ENCODE measurements at places on chromosomes 7 and 10.

- DNase-seq: no peak
Observed at GRCh38 chr7:75667938-75668337, 70.8 kb downstream of the HIP1 start.

GRCh38 chr10:131644289-131644688 is 256.5 kb upstream of the PPP2R2D start:
- no peak for DNase-seq

GRCh38 chr7:47442605-47442865 is 139.4 kb downstream of the TNS3 start:
- DNase-seq: no peak

- DNase-seq: no peak
Observed at GRCh38 chr10:88953662-88954061, 1.1 kb upstream of the ACTA2 start.

DNA sequence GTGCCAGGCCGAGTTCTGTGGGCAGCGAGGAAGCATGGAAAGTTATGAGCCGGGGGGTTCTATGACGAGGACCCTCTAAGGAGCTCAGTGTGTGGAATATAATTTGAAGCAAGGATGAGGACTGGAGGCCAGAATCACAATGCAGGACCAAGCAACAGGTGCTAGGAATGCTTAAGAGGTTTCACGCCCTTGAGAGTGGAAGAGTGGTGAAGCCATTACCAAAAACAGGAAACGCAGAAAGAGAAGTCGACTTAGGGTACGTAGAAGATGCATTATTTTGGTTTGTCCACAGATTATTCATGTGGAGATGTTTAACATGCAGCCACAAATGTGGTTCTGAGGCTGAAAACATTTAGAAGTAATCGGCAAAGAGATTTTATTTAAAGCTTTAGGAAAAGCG is 78.7 kb downstream of the PIP4K2A start:
- DNase-seq: no peak

DNA sequence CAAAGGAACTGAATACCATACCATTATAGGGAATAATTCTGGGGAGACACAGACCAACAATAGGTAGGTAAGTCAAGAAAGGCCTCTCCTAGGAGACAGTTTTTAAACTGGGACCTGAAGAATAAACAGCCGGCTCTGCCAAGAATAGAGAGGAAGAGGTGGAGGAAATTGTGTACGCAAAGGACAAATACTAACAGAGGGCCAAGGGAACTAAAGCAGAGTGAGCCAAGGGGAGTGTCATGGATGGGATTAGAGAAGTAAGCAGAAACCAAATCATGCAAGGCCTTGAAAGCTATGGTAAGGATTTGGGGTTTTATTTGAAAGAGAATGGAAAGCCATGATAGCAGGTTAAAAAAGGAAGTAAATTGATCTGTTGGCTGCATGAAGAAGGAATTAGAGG is 18.1 kb upstream of the ITGB8 start:
- no peak for DNase-seq

DNA sequence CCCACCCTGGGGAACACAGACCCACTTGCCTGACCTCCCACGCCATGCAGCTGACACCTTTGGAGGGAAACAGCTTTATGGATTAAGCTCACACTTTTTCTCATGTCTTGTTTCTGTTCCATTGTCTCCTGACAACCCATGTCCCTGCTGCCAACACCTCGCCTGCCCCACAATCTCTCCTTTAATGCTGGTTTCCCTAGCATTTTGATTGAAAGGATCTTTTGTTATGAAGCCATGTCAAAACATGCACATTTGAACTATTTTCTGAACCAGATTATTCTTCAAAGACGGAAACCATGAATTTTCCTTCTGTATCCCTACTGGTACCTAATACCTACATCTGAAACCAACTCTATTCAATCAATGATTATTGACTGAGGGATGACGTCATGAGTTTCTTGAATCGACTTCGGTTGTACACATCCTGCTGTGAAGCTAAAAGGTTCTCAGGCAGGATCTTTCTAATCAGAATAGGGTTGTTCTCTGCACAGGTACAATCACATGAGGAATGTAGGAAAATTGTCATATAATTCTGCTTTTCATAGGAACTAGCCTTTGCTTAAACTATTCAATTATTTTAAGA is 106.2 kb upstream of the NEBL start:
- DNase-seq: no peak

DNA sequence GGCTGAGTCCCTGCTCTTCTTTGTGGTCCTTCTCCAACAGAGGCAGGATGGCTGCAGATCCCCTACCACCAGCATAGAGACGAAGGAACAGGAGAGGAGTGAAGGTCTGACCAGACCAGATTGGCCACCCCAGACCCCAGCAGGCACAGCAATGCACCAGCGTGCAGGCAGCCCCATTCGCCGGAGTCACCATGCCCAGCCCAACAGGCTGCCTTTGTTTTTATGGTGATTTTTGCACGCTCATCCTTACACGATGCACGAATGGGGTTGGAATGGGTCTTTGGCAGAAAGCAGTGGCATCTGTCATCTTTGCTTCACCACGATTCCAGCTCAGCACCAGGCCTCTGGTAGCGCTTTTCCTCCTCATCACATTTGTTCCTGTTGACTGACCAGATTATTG is 427.6 kb downstream of the INHBA start:
- DNase-seq: no peak

DNA sequence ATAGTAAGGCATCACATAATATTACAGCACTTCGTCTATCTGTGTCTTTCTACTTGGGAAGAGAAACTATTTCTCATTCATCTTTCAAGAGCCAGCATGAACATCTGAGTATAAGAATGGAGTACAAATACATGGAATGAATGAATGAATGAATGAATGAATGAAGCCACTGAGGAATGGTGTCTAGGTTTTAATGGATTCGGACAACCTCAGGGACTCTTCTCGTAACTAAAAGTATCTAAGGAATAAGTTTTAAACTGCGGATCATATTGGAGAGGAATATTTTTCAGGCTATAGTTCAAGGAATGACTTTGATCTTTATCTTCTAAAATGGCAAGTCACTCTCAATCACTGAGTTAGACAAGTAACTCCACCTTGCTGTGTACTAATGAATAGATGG is 199.0 kb downstream of the DOCK4 start:
- DNase-seq: no peak

DNA sequence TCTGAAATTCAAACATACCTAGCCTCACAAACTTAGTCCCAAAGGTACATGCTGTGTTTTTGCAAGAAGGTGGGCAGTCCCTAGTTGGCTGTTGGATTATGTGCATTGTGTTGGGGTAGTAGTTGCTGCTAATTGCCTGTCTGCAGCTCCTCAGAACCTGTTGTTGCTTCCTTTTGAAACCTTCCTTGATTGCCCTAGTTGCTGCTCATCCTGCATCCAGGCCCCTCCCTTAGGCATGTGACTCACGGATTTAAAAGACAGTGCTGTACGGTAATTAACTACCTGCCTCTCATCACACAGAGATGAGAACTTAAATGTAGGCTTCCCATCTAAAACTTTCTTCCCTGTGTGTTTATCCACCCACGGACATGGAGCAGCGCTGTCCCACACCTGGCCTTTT is 67.7 kb downstream of the BMPR1A start:
- DNase-seq: no peak

- DNase-seq: no peak
Observed at GRCh38 chr7:22663357-22663718, 63.7 kb upstream of the IL6 start.

GRCh38 chr10:60186315-60187071 is 203.2 kb downstream of the ANK3 start:
- DNase-seq: no peak

GRCh38 chr7:134367956-134368749 is 51.4 kb upstream of the SLC35B4 start:
- no peak for DNase-seq

DNA sequence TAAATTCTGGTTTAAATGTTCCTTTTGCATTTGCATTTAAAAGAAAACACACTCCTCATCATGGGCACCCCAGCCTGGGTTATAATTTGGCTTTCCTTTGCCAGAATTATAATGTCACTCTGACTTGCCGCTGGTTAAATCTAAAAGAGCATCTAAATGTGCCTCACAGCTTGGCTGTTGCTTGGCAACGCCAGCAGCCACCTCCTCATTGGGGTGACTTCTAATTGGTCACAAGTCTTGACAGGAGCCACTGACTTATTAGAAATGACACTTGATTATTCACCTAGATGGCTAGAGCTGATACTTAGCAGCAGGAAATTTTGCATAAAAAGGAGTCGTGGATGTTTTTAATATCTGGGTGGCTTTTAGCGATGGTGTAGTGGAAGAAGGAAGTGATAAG is 114.3 kb downstream of the TBXAS1 start:
- DNase-seq: no peak

DNA sequence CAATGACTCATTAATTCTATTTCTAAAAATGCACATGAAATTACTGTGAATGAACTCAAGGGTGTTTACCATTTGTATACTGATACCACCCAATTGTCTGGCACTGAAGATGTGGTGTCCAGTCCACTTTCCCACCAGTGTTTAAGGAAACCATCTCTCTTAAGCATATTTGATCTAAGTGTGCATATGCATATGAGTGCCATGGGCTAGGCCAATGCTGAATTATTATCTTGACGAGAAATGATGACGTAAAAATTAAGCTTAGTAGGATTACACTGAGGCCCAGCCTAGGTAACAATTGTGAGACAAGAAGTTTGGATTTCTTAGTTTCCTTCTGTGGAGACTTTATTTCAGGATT is 59.7 kb downstream of the SVIL start:
- DNase-seq: no peak

DNA sequence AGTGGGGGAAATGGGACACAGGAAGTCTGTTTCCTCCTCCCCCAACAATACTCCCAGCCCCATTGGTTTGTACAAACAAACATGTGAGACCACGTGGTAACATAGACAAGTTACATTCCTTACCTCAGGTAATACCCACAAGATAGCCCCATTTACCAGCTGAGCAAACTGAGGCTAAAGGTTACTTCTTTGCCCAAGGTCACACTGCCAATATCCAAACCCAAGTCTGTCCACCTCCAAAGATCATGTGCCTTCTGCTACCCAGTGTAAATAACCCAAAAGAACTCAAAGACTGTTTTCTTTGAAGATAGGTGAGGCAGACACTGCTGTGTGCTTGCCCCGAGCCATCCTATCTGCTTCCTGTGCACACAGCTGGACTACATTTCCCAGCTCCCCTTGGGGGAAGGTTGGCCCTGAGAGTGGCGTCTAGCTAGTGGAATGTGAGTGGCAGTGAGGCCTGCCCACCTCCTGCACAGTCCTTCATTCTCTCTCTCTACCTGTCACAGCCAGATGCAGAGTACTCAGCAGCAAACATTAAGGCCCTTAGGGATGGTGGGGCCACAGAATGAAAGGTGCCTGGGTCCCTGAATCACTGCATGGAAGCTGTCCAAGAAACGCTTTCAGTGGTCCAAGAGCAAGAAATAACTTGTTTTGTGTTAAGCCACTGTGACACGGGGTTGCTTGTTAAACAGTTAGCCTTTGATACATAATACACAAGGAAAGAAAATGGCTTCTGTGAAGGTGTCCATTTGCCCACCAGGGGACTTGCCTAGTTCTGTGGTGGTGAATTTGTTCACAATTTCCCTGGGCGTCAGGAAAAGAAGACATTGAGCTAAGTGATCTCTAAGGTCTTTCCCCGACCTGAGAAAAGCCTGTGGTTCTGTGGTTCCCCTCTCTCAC is 257.7 kb upstream of the NFE2L3 start:
- DNase-seq: no peak

DNA sequence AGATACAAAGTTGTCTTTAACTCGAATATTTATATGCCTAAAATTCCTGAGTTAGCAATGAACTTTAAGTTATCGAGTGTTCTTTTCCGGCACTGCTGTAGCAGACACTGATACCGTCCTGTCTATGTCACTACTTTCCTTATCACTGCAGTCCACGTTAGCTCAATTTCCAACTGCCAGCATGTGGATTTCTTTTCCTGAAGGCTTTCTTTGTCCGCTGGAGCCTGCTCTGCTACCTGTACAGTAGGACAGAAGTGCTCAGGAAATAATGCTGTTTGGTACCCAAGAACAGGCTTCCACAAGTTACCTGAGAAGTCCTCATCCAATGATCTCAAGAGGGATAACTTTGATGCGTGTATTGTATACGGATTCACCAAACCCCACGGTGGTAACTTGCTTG is 329.4 kb downstream of the NXPH1 start:
- DNase-seq: no peak

GRCh38 chr7:75856536-75856935 is 22.3 kb upstream of the RHBDD2 start:
- DNase-seq: no peak

DNA sequence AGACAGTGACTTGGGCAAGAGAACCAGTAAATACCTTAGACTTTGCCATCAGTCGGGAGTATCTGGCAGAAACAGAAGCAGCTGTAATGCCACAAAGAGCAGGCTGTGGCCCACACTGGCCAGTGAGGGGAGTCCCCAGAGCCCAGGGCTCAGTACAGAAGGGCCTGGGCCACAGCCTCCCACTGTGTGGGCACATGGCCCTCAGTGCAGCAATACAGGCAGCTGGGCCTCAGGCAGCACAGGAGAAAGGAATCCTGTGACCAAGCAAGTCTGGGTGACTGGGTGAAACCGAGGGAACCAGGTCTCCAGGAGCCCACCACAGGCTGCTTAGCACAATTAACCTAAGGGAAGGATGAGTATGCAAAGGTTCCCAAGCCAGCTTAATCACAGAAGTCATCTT is 14.0 kb downstream of the WDR91 start:
- no peak for DNase-seq

- DNase-seq: no peak
Observed at GRCh38 chr7:13496976-13497375, 492.5 kb downstream of the ETV1 start.

DNA sequence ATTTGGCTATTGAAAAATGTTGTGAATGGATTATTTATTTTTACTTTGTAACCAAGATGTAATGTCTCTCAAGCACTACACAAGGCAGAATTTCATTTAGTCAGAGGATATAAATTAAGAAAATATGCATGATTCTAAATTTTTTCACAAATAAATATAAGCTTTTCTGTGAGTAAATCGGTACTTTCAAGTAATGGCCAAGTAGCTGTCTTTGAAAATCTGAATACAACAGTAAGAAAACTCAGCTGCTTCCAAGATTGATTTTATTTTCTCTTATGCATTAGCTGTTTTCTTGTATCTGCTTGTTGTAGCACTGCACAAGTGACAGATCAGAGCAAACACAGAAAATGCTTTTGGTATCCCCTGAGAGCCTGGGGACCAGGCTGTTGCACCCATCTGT is 998.5 kb upstream of the GHITM start:
- DNase-seq: no peak

All from stimulated activated CD4-positive, alpha-beta T cell treated with anti-CD3 and anti-CD28 coated beads, Interleukin-1b, Interleukin-23, amount 100 ng/mL, for 1 hour (primary cell).